ENCODE measurements at places on chromosomes 5 and 9. TPM values are rescaled to one million over a fixed set of nuclear protein-coding genes. Genes with fewer than 3 reads are reported as not detected.
A peak's percentile ranks its signal among the peaks of the same experiment; 100 is the strongest.

KCNV2 gene
- total RNA-seq: not detected

C9 gene
- not detected for total RNA-seq

RAD23B gene
- total RNA-seq: 112 TPM

TRAPPC13 gene
- total RNA-seq: 18.9 TPM

CNOT8 gene
- total RNA-seq: 25.7 TPM

DNA sequence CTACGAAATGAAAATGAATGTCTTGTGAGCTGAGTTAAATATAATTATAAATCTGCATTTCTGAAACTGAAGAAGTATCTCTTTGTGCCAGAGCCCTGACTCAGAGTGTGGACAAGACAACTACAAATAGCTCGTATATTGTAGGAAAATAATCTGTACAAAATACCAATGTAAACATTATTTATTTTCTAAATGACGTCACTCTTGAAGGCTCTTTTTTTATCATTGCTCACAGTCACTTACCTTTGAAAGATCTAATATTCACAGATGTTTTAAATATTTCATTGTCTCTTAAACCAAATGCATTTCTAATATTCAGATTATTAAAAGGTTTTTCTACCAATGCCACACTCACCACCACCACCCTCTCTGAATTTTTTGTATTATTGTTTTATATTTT, 226.1 kb downstream of the SLCO4C1 start:
- no peak for ATAC-seq

GRCh38 chr5:144958002-144958401, 787.3 kb downstream of the KCTD16 start:
- no peak for ATAC-seq

- ATAC-seq: peak; percentile 59
Observed at GRCh38 chr5:43007911-43008362, 32.2 kb downstream of the ANXA2R start.

- ATAC-seq: peak; percentile 42
Observed at GRCh38 chr5:176870110-176870591, 29.0 kb downstream of the HK3 start.

GRCh38 chr9:126794441-126794840, 10.4 kb upstream of the ZBTB43 start:
- ATAC-seq: peak; percentile 24

GRCh38 chr9:3858961-3859360, 333.2 kb upstream of the RFX3 start:
- no peak for ATAC-seq

- no peak for ATAC-seq
Observed at GRCh38 chr9:72773570-72773969, 179.3 kb downstream of the ALDH1A1 start.

- no peak for ATAC-seq
Observed at GRCh38 chr5:142531977-142532780, 153.7 kb downstream of the FGF1 start.

DNA sequence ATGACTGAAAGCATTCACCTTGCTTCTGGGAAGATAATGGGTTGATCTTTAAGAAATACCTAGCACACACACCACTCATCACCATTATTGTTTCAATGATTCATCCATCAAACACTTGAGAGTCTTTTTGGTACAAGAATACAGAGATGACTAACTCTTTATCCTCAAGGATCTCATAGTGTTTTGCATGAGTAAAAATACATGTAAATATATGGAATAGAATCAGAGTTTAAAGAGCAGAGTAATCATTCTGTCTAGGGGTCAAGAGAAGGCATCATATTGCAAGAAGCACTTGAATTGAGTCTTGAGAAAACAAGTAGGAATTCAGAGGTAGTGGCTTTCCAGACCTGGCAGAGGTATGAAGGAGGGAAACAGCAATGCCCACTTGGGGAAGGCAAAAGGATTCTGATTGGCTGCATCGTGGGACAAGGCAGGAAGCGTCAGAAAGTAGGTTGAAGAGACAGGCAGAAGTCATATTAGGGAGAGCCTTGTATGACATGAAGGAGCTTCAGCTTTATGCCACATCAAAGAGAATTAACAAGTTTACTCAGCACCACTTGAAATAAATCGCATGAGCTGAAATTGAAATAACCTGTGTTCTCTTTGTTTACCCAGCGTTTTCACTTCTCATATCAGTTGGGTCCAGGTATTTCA, 542.5 kb downstream of the TLE1 start:
- no peak for ATAC-seq

- ATAC-seq: no peak
Observed at GRCh38 chr5:119291877-119292276, 63.9 kb upstream of the TNFAIP8 start.

DNA sequence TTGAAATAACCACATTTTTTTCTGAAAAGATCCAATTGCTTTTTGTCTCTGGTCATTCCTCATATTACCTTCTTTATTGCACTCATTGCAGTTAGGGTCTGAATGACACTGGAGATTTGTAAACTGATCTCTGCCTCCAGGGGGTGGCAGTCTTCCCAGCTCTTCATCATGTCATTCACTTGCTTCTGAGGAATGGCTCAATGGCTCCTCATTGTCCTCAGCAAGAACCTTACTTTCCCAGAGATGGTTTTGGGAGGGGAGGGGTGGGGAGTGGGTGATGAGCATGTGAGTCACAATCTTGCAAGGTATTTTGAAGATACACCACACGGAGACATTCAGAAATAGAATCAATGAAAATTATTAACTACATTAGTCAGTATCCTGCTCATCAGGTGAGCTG, 159.8 kb upstream of the GAS1 start:
- ATAC-seq: no peak

DNA sequence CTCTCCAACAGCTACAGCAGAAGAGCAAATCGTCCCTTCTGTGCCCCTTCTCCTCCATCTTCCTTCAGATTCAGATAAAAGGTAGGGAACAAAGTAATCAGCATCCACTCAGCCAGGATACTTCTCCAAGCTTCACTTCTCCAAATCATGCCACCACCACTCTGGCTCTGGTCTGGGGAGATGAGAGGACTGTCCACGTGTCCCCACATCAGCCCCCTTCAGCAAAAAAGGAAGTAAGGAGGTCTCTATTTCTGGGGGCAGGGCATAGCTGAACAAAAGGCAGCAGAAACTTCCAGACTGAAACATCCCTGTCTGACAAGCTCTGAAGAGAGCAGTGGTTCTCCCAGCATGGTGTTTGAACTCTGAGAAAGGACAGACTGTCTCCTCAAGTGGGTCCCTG, 116.9 kb downstream of the C5orf15 start:
- ATAC-seq: no peak

DNA sequence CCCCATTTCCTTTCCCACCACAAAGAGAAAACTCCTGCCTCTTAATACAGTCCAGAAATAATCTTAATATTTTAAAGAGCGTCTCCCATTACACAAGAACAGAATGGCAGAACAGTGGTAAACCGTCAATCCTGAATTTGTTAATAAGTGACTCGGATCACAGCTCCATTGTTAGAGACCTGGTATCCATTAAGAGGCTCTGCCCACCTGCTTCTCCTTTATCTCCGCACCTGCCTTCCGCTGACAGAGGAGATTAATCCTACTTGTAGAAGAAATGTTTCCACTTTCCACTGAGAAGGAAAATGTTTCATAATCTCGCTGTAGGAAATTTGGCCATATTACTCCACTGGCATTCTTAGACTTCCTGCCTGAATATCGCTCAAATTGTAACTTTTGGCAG, 1493.2 kb downstream of the MAT2B start:
- no peak for ATAC-seq

- ATAC-seq: no peak
Observed at GRCh38 chr9:22278426-22278825, 168.2 kb upstream of the DMRTA1 start.

- ATAC-seq: peak; percentile 90
Observed at GRCh38 chr9:125521462-125522327, 185.3 kb downstream of the MAPKAP1 start.

DNA sequence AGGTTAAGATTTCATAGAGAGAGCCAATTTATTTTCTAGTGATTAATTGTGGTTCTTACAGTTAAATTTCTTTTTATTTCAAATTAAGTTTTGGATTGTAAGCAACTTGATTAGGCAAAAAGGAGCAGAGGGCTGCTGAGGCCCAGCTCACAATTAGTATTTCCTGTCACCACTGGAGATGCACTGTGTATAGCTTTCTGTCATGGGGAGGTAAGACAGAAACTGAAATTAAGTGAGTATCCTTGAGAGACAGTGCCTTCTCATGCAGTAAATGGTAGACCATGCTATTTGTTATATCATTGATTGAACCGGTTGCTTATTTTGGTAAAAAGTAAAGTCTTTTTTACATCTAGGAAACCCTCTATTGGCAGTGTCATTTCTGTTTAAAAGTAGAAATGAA, 190.7 kb downstream of the CCDC171 start:
- no peak for ATAC-seq

All from esophagus mucosa (tissue), 1 donor.